ENCODE measurements at places on chromosomes 2 and 18. TPM values are rescaled to one million over a fixed set of nuclear protein-coding genes. Genes with fewer than 3 reads are reported as not detected.

Gene RELCH
- total RNA-seq, result 69.2 TPM

Gene NYAP2
- total RNA-seq, result 1.6 TPM

Gene NEU2
- not detected for total RNA-seq

Gene MDH1B
- 10.9 TPM for total RNA-seq

Gene WNT6
- 0.40 TPM for total RNA-seq

Gene DPYSL5
- not detected for total RNA-seq

Gene KIF5C
- total RNA-seq, result 0.77 TPM

Gene ZC3H6
- total RNA-seq, result 9.6 TPM

Gene GATA6
- 32.1 TPM for total RNA-seq

Gene TTR
- total RNA-seq, result 0.97 TPM

GRCh38 chr2:85682378-85682777 lies 11.8 kb upstream of the GNLY start:
- no peak for DNase-seq
- peaks cover 8% of the 10 kb centered on the region for H3K4me1 ChIP-seq
- no peak overlapping the region for H3K27ac ChIP-seq
- H3K4me3 ChIP-seq, result no peak overlapping the region
- H3K27me3 ChIP-seq, result no peaks in the 10 kb centered on the region

DNA sequence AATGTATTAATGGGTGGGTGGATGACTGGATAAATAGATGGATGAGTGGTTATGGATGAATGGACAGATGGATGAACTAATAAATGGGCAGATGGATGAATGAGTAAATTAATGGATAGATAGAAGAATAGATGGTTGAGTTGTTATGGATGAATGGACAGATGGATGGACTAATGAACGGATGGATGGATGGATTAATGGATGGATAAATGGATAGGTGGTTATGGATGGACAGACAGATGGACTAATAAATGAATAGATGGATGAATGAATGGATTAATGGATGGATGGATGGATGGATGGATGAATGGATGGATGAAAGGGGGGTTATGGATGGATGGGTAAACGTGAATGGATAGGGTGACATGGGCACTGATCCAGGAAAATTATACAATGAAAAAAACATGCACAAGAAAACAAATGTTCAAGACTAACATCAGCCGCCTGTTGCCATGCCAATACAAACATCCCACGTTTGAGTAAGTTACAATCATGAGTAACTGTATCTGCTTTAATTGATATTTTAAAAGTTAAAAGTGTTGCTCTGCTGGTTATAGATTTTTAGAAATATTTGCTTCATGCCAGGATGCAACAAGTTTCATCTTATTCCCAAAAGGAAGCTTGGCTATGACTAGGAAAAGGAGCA lies 20.8 kb downstream of the PXDN start:
- peaks cover 15% of the 10 kb centered on the region for H3K4me1 ChIP-seq
- H3K36me3 ChIP-seq, result no peaks in the 10 kb centered on the region
- no peaks in the 10 kb centered on the region for H3K27me3 ChIP-seq
- H3K4me3 ChIP-seq, result no peak overlapping the region
- no peak for DNase-seq

DNA sequence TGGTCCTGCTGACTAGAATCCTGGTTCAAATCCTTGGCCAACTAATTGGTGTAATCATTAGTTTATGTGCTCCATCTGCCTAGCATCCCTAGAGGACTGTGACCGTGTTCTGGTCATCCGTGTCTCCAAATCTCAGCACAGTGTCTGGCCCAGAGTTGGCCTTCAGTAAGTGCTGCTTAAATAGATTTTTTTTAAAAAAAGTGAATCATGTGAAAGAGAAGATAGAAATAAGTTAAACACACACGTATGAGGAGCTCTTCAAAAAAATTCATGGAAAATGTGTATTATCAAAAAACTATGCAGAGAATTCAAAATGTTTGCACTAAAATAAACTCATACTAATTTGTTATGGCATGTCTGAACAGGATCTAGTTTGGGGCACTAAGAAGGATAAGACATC lies 129.3 kb upstream of the TLK1 start:
- H3K36me3 ChIP-seq, result no peaks in the 10 kb centered on the region
- H3K4me1 ChIP-seq, result no peaks in the 10 kb centered on the region
- H3K27me3 ChIP-seq, result no peaks in the 10 kb centered on the region
- H3K27ac ChIP-seq, result no peak overlapping the region
- no peak overlapping the region for H3K4me3 ChIP-seq

GRCh38 chr2:133362061-133362476 lies 206.2 kb downstream of the NCKAP5 start:
- no peak overlapping the region for H3K27ac ChIP-seq
- peaks cover 7% of the 10 kb centered on the region for H3K4me1 ChIP-seq
- no peak overlapping the region for H3K4me3 ChIP-seq
- H3K36me3 ChIP-seq, result no peaks in the 10 kb centered on the region

- H3K27me3 ChIP-seq, result no peaks in the 10 kb centered on the region
- H3K27ac ChIP-seq, result no peak overlapping the region
- no peaks in the 10 kb centered on the region for H3K4me1 ChIP-seq
- no peak for DNase-seq
- no peaks in the 10 kb centered on the region for H3K36me3 ChIP-seq
- no peak overlapping the region for H3K4me3 ChIP-seq
These were observed 22.6 kb downstream of the MRPL44 start for GRCh38 chr2:223979730-223980396.

DNA sequence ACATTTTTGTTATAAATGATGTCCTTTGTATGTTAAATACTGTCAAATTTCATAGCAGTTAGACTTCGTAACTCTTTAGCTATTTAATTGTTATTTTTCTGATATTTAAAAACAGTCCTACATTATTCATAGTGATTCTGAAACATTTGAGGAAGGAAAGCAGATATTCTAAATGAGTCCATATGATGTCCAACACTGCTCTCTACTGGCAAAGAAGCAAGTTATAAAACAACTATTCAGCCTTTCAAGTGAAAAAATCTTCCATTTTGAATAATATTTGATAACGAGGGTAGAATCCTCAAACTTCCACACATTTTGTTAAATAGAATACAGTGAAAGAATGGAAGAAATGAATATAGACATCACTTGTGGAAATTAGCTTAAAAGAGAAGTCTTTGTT lies 220.8 kb downstream of the GULP1 start:
- H3K36me3 ChIP-seq, result no peaks in the 10 kb centered on the region
- H3K27ac ChIP-seq, result no peak overlapping the region
- no peak overlapping the region for H3K4me3 ChIP-seq
- DNase-seq, result peak; percentile 88
- peaks cover 7% of the 10 kb centered on the region for H3K4me1 ChIP-seq

- H3K4me1 ChIP-seq, result no peaks in the 10 kb centered on the region
- H3K36me3 ChIP-seq, result no peaks in the 10 kb centered on the region
- no peak overlapping the region for H3K4me3 ChIP-seq
- H3K27ac ChIP-seq, result no peak overlapping the region
- H3K27me3 ChIP-seq, result no peaks in the 10 kb centered on the region
These were observed 76.7 kb upstream of the ZNF397 start for GRCh38 chr18:35164133-35164532.

GRCh38 chr18:79987566-79987965 lies 797 bp downstream of the TXNL4A start:
- peak overlapping the region; percentile 80 for H3K4me3 ChIP-seq
- peaks cover 8% of the 10 kb centered on the region for H3K4me1 ChIP-seq
- no peak overlapping the region for H3K27ac ChIP-seq

- no peaks in the 10 kb centered on the region for H3K36me3 ChIP-seq
- H3K27me3 ChIP-seq, result no peaks in the 10 kb centered on the region
- no peak overlapping the region for H3K4me3 ChIP-seq
These were observed 102.6 kb downstream of the MCFD2 start for GRCh38 chr2:46813020-46813415.

- no peaks in the 10 kb centered on the region for H3K4me1 ChIP-seq
- H3K27ac ChIP-seq, result peak overlapping the region; percentile 53
- H3K4me3 ChIP-seq, result no peak overlapping the region
These were observed 91.7 kb downstream of the DYSF start for GRCh38 chr2:71544919-71545571.

- H3K4me1 ChIP-seq, result no peaks in the 10 kb centered on the region
- H3K27ac ChIP-seq, result no peak overlapping the region
- peak; percentile 33 for DNase-seq
- H3K4me3 ChIP-seq, result no peak overlapping the region
- H3K36me3 ChIP-seq, result no peaks in the 10 kb centered on the region
- H3K27me3 ChIP-seq, result no peaks in the 10 kb centered on the region
These were observed 324.1 kb upstream of the TCF4 start for GRCh38 chr18:55912071-55912470.

GRCh38 chr2:180571559-180571958 lies 408.8 kb upstream of the UBE2E3 start:
- H3K4me1 ChIP-seq, result no peaks in the 10 kb centered on the region
- no peak for DNase-seq
- H3K27me3 ChIP-seq, result no peaks in the 10 kb centered on the region
- H3K36me3 ChIP-seq, result no peaks in the 10 kb centered on the region
- H3K4me3 ChIP-seq, result no peak overlapping the region

DNA sequence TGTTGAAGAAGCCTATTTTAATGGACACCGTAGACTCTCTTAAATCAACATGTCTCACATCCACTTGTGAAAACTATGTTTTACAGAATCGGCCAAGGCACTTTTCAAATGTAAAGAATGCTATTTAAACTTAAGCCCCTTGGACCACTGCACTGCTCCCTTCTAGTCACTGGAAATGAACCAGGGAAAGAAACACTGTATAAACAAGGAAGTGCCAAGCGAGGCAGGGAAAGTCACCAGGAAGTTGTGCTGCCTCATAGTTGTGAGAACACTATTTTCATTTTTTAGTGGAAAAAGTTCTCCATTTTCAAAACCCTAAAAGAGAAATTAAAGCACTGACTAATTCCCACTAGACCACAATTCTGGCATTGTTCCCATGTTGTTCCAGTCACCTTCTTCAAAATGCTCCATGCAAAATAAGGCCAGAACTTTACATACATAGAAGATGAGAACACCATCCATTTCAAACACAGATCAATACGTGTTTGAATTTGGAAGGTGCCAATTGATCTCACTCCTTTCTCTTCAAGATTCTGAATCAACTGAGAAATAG lies 13.5 kb downstream of the CCDC141 start:
- peaks cover 12% of the 10 kb centered on the region for H3K4me1 ChIP-seq
- H3K27me3 ChIP-seq, result no peaks in the 10 kb centered on the region
- H3K4me3 ChIP-seq, result no peak overlapping the region
- no peak for DNase-seq
- no peak overlapping the region for H3K27ac ChIP-seq
